ENCODE measurements at places on chromosomes 5 and 9. TPM values are rescaled to one million over a fixed set of nuclear protein-coding genes. Genes with fewer than 3 reads are reported as not detected.

GRCh38 chr5:147857302-147858129, 21.0 kb upstream of the SCGB3A2 start:
- DNase-seq = peak; percentile 73

- no peak for DNase-seq
Observed at GRCh38 chr5:37851305-37851704, 11.5 kb upstream of the GDNF start.

- no peak for DNase-seq
Observed at GRCh38 chr5:33231935-33232334, 208.8 kb upstream of the TARS1 start.

GRCh38 chr5:93735378-93735777, 6.0 kb downstream of the POU5F2 start:
- no peak for DNase-seq

DNA sequence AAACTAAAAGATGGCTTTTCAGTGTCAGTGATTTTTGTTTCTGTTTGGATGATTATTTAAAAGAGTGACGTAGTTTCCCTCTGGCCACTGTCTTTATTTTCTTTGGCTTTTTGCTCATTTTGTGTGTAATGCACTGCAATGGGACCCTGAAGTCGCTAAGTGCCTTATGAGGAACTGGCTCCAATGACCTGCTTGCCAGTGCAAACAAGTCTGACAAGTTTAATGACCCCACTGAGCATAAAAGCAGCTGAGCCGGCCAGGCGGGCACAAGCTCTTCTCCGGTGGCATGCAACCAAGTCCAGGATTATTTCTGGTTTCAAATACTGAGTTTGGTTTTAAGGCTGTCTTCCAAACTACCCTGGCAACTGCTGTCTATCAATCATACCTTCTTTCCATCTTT, 15.6 kb upstream of the GNA14 start:
- DNase-seq = no peak

GRCh38 chr9:130239741-130240241, 25.8 kb upstream of the HMCN2 start:
- no peak for DNase-seq

GRCh38 chr5:56054666-56055065, 59.9 kb upstream of the IL6ST start:
- DNase-seq = no peak

GRCh38 chr5:81820863-81821262, 70.0 kb upstream of the SSBP2 start:
- no peak for DNase-seq

- no peak for DNase-seq
Observed at GRCh38 chr5:88821161-88821560, 61.8 kb downstream of the MEF2C start.

- DNase-seq = no peak
Observed at GRCh38 chr5:54643685-54644106, 126.1 kb downstream of the SNX18 start.

GRCh38 chr5:174084691-174085154, 39.2 kb downstream of the NSG2 start:
- no peak for DNase-seq

GRCh38 chr9:123371228-123371584, 15.2 kb downstream of the CRB2 start:
- DNase-seq = no peak

DNA sequence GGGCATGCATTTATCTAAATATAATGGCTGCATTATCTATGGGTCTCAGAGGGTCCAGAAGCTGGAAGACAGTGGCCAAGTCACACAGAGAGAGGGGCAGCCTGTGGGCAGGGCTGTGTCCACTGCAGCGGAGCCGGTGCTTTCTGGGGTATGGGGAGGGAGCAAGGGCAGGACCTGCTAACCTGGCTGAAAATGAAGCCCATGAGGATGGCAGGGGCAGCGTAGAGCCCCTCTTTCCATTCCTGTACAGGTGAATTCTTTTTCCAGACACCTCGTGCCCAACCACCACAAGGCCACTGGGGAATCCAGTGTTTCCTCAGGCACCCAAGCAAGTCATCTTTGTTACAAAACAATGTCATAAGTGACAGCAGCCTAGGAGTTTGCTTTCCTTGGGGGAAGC, 305.9 kb upstream of the IRX4 start:
- no peak for DNase-seq

DNA sequence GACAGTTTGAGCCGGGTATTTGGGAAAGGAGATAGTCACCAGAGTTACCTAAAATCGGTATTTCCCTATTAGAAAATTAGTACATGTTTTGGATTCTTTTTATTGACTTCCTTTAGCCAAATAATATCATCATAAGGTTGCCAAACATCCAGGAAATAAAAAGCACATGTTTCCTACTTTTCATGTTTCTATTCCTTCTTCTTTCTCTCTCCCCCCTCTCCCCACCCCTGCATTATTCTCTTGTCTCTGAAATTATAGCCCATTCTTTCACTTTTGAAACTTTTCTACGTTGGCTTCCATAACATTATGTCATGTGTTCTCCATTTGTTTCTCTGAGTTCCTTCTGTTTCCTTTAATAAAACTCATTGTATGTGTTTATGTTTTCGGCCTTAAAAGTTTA, 161.9 kb downstream of the ALDH1A1 start:
- DNase-seq = no peak

DNA sequence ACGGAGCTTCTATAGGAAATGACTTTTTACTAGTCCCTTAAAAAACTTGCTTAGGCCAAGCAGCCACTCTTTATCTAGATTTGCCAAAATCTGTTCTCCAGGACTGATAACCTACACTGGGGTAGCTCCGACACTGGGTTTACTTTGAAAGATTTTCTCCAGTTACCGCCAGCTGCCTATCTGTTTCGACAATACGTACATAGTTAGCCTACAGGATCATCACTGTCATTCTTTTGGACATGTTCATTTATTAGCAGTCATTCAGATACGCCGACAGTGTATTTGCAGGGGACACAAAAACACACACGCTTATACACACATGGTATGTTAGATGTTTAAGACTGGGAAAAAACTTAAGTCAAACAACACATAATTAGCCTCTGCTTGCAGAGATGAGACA, 225.7 kb downstream of the DCP2 start:
- DNase-seq = no peak

DNA sequence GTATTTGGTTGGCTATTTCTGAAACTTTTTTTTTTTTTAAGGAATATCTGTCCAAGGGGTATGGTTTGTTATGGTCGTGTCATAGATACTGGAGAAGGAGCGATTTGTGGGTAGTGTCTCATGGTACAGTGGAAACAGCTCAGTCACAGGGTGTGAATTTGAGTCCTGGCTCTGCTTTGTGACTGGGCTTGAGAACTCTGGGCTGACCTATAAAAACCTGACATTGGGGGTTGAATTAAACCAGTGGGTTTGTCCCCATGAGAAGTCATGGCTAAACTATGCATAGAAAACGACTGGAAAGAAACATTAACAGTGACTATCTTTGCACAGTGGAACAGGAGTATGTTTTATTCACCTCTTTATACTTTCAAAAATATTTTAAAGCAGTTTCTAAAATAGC, 54.7 kb downstream of the MACROH2A1 start:
- DNase-seq = no peak

The C9orf85 gene
- 15.7 TPM for total RNA-seq

The PLAC8L1 gene
- total RNA-seq = not detected

The PCDHB6 gene
- 1.4 TPM for total RNA-seq

The ORM2 gene
- 1.6 TPM for total RNA-seq

The SPOCK1 gene
- 52.0 TPM for total RNA-seq

The LCN15 gene
- total RNA-seq = not detected

The FBP2 gene
- total RNA-seq = not detected

The SLC36A3 gene
- total RNA-seq = not detected

The ANGPTL2 gene
- total RNA-seq = 30.9 TPM

The PAPPA gene
- total RNA-seq = 2.6 TPM
